LoVo (cell line): ENCODE measurements at places on chromosomes 2 and 18.

GRCh38 chr2:157572725-157573124, 55.9 kb downstream of the ACVR1C start:
- DNase-seq, result no peak

GRCh38 chr2:193695367-193695766, 1500.6 kb upstream of the TMEFF2 start:
- no peak for DNase-seq

DNA sequence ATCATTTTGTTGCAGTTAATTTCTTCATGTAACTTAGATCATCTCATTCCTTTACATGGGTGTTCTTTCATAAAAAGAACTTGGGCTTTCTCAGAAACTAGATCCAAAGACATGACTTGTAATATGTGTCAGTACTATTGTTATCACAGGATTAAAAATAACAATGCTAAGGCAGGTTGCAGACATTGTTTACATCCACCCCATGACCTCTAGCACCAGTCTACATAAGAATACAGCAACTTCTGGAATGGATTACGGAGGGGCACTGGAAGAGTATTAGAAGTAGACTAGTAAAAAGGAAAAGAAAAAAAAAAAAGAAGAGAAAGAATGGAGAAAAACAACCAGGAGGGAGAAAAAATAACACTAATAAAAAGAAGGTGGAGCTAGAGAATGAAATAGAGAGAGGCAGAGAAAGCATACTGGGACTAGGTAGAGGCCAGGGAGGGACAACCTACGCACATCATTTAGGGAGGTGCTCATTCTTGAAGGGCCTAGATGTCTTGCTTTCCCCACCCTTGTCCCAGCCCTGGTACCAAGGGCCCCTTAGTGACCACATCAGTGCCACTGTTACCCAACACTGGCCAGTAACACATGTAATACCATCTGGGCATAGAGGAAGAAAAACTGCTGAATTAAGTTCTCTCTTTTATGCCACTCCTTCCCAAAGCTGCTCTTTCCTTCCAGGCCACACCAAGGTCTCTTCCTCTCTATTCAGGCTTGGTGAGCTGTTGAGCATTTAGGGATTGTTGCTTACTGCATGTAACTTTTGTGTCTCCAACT, 70.6 kb upstream of the KLF7 start:
- no peak for DNase-seq

DNA sequence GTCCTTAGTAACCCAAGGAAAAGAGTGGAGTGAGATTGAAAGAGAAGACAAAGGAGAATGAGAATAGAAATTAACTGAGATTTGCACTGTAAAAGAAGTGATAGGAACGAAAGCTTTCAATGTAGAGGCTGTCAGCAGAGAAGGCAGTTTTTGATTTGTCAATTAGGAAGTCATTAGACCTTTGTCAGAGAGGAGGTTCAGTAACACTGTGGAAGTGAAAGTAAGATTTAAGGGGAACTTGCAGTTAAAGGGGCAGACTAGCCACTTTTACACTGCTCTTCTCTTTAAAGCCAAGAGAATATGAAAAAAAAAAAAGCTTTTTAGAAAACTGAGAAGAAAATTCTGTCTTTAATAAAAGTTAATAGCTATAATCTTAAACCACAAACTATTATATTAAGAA, 11.5 kb upstream of the KYNU start:
- no peak for DNase-seq

- no peak for DNase-seq
Measured at GRCh38 chr2:46720592-46721185, 194.9 kb downstream of the MCFD2 start.

DNA sequence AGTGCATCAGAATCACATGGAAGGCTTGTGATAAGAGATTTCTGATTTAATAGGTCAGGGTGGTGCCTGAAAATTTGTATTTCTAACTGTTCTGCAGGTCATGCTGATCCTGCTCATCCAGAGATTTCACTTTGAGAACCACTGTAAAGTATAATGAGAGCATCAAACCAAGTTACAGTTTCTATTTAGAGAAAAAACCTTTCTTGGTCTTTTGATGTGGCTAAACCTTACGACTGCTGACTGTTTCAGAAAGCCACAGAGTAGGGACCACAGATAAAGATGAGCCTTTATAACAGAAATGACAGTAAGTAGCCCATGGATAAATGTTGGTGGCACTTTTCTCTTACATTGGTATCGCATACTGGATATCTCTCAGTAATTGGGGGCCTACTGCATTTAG, 109.4 kb upstream of the FANCL start:
- DNase-seq, result no peak

GRCh38 chr2:28664120-28664842, 87.3 kb upstream of the PPP1CB start:
- no peak for DNase-seq
